ENCODE measurements at places on chromosomes 16 and 17. TPM values are rescaled to one million over a fixed set of nuclear protein-coding genes. Genes with fewer than 3 reads are reported as not detected.

The NPIPB9 gene
- 0.35 TPM for polyA plus RNA-seq

The CD300LG gene
- 3.4 TPM for polyA plus RNA-seq

The RRAD gene
- polyA plus RNA-seq: 26.1 TPM

The MKS1 gene
- polyA plus RNA-seq: 11.6 TPM

The TBC1D3 gene
- 0.06 TPM for polyA plus RNA-seq

The HLF gene
- 31.4 TPM for polyA plus RNA-seq

The TMC8 gene
- polyA plus RNA-seq: 3.6 TPM

The PEMT gene
- 36.2 TPM for polyA plus RNA-seq

The NPLOC4 gene
- polyA plus RNA-seq: 45.3 TPM

The COIL gene
- 11.7 TPM for polyA plus RNA-seq

The KRT9 gene
- polyA plus RNA-seq: not detected

The CRYBA1 gene
- not detected for polyA plus RNA-seq

The MYH8 gene
- polyA plus RNA-seq: not detected

The C1QTNF1 gene
- polyA plus RNA-seq: 85.0 TPM

The TERB1 gene
- not detected for polyA plus RNA-seq

The TBC1D3B gene
- polyA plus RNA-seq: 2.1 TPM

The NACA2 gene
- not detected for polyA plus RNA-seq

The CEMP1 gene
- polyA plus RNA-seq: 0.85 TPM

The PDE6G gene
- 1.2 TPM for polyA plus RNA-seq

The ZFPM1 gene
- polyA plus RNA-seq: 2.1 TPM

The NPIPA2 gene
- 2.2 TPM for polyA plus RNA-seq

The CBLN1 gene
- polyA plus RNA-seq: 0.04 TPM

The CASKIN1 gene
- 0.48 TPM for polyA plus RNA-seq

The RNU2-1 gene
- polyA plus RNA-seq: not detected

The MCRIP1 gene
- 190 TPM for polyA plus RNA-seq

The STAC2 gene
- polyA plus RNA-seq: 1.1 TPM

The CLDN9 gene
- polyA plus RNA-seq: 0.04 TPM

The C16orf86 gene
- polyA plus RNA-seq: 9.9 TPM

The PYDC1 gene
- polyA plus RNA-seq: not detected

The CRHR1 gene
- polyA plus RNA-seq: 0.09 TPM

The DOC2A gene
- 0.53 TPM for polyA plus RNA-seq

The ACE gene
- polyA plus RNA-seq: 6.2 TPM

The KRTAP9-8 gene
- not detected for polyA plus RNA-seq

The HOXB1 gene
- polyA plus RNA-seq: not detected

The ADAD2 gene
- polyA plus RNA-seq: 0.47 TPM

The ITGAD gene
- 0.05 TPM for polyA plus RNA-seq

The HOXB8 gene
- polyA plus RNA-seq: 1.2 TPM
